ENCODE measurements at places on chromosomes 2 and 18.

DNA sequence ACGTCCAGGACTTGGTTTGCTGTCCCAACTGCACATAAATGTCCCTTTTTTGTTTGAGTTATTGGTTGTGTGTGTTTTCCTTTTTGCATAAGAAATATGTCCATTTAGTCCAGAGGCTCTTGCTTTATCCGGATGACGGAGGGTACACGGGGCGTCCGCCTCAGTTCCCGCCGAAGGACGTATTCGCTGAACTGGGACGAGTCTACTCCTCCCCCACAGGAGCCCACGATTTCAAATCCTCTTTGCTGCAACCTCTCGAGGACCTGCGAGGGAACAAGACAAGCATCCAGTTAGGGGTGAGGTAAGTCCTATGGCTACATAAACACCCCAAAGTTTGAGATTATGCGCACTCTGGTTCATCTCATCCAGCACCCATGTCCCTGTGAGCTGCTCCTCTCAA is 92.7 kb downstream of the KCTD1 start:
- DNase-seq = no peak

GRCh38 chr2:172735582-172736423 is at the start of gene RAPGEF4:
TSS of gene RAPGEF4 (plus strand) at chr2:172735845. CDS start at chr2:172735984, 139 bp downstream.
- no peak for DNase-seq

- peak; percentile 76 for DNase-seq
These were observed 257.1 kb downstream of the MYO3B start for GRCh38 chr2:170434900-170435621.

DNA sequence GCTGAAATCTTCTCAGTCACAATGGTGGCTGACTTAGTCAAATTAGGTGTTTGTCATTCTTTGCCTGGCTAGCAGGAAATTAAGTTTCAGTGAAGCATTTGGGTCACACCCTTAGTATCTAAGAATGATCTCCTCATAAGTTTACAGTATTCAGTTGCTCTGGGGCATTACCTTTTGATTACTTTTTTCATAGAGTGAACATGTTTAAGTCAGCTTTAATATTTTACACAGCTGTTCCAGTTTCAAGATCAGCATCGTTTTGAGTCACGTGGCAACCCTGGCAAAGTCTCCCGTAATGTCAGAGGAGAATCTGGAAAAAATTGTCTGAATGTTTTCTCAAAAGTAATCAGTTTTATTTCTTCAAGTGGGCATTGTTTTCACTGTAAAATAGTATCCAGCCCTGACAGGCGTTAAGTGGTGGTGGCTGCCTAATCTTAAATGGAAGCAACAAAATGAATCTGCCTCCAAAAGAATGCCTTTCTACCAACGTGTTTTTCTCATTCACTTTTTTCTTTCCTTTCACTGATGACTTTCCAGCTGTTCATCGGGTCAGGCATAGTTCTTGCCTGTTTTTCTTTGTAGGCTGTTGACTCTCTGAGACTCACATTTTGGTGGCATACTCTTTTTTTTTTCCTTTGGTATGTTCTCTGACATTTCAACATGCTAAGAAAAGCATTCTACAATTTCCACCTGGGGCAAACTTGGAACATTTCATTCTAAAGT is 319.6 kb upstream of the TCF4 start:
- DNase-seq = no peak

DNA sequence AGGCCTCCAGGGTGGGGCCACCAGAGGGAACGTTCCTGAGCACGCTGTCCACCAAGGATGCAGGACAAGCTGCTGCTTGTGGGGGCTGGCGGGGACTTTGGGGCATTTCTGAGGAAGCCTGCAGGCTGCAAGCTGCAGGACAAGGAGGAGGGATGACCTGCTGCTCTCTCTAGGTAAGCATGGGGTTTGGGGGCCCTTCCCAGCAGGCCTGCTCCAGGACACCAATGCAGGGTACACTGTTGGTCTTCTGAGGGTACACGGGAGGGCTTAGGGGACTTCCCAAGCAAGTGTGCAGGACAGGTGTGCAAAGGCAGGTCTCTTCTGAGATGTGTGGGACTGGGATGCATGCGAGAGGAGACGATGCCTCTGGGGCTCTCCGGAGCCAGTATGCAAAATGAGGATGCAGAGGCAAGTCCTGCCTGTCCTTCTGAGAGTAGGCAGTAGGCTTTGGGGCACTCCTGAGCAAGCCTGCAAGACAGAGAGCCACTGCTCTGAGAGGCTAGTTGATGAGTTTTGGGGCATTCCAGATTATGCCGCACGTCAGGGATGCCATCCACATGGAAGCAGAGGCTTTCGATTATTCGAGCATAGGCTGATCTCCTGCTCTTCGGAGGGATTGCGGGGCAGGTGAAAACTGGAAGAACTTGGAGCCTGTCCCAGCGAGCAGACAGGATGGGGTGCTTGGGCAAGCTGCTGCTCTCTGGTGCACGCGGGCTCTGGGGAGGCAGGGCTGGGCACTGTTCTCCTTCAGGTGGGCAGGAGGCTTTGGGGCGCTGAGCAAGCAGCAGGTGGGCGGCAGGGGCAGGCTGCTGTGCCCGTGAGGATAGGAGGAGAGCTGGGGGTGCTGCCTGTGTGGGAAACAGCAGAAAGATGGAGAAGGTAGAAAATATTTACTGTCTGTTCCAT is 44.6 kb downstream of the CNGA3 start:
- no peak for DNase-seq

Data from MM.1S (cell line).